ENCODE measurements at places on chromosomes 7 and 10.

DNA sequence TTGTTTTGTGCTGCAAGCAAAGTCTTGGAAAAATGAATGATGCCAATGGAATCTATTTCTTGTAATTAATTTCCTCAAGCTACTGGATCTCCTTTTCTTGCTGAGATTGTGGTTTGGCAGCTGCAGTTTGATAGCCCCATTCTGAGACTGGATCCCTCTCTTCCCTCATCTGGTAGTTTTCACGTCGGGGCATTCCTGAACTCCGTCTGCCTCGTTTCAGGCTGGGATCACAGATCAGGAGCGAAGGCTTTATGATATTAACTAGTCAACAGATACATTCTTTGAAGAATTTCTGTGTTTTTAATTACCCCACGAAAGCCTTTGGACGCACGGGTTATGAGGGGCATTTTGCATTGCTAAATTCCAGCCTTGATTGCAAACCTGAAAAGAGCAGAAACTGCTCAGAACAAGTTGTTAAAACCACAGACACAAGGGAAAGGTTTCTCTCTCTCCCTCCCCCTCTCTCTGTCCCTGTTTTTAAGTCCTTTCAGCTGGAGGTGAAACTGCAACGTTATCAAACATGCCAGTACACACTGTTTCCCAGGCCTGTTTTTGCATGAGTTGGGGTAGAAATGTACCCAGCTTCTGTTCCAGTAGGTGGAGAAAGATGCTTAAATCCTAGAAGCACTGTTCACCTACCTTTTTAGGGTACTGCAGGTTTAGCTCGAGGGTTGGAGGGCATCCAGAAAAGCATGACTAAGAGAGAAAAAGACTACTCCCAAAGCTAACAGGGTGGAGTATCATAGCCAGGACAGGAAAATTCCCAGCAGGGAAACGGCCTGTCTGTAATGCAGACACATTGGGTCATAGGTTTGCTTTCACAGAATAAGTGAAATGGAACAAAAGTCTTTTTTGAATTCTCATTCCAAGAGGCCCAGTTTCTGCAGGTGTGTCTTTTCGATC, 124.3 kb downstream of the CUX1 start:
- no peak for DNase-seq

- DNase-seq = no peak
These were observed 69.0 kb upstream of the NPVF start for GRCh38 chr7:25297278-25297677.

- DNase-seq = no peak
These were observed 84.1 kb downstream of the GNAI1 start for GRCh38 chr7:80218723-80219122.

GRCh38 chr7:26307226-26307625, 15.6 kb downstream of the SNX10 start:
- DNase-seq = no peak

DNA sequence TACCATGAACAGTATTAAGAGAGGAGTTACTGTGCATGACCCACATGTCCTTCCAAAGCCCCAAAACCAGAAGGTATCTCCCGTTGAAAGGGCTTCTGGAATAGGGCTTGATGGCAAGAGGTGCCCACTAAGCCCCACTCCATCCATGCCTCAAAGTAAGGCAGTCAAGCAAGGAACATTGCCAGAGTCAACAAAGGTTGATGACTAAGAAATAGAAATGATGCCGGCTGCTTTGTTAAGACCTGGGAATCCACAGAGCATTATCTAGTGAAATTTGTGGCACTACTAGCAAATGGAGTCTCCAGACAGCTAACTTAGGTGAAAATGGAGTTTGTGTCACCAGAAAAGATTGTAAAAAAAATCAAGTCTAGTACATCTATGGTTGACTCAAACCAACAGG, 6.2 kb downstream of the SFR1 start:
- DNase-seq = no peak

- DNase-seq = no peak
These were observed 5.3 kb downstream of the FBH1 start for GRCh38 chr10:5895365-5895764.

GRCh38 chr7:90621747-90622140, 25.6 kb downstream of the CDK14 start:
- no peak for DNase-seq

GRCh38 chr10:43781480-43782361, 133.0 kb upstream of the ZNF32 start:
- no peak for DNase-seq

- no peak for DNase-seq
These were observed 21.7 kb downstream of the SCD start for GRCh38 chr10:100368721-100369120.

DNA sequence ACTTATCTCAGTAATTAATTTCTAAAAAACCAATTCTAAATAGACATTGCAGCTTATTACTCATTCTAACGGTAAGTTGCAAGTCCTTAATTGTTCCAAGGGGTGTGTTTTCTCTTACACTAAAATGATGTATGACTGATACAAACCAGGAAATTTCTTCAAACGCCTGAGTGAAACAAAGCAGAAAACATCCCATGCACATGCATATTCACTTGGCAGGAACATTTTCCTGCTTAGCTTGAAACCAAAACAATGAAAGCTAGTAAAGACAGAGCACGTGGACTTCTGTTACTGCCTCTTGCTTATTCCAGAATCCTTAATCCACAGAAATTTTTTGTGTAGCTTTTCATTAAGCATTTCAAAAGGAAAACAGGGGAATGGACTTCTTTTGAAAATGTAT, 187.7 kb downstream of the MTERF1 start:
- DNase-seq = no peak

DNA sequence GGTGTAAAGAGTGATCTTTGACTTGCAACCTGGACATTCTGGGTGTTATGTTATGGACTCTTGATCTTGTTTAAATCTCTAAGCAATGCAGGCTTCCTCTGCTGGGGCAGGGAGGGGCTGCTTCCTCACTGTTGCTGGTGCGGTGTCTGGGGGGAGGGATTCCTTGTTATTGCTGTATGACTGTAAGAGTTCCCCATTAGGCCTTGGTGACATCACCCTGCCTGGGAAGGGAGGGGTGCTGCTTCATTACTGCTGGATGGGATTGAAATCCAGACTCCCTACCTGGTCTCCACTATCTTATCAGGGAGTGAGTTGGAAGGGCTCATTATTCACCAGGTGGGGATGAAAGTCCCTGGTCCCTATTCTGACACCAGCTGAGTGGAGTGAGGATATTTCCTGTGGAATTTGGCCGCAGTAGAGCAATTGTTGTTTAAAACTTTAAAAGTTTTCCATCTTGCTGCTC, 8.8 kb downstream of the OGDH start:
- DNase-seq = no peak

GRCh38 chr7:149773446-149774236, at the start of gene ZNF467:
Gene ZNF467 (minus strand): TSS chr7:149773588. CDS start chr7:149771032, 2,556 bp downstream.
- no peak for DNase-seq

GRCh38 chr10:74949034-74949832, 122.8 kb downstream of the KAT6B start:
- DNase-seq = no peak

- no peak for DNase-seq
These were observed 105.0 kb upstream of the DGKB start for GRCh38 chr7:15007507-15007906.

DNA sequence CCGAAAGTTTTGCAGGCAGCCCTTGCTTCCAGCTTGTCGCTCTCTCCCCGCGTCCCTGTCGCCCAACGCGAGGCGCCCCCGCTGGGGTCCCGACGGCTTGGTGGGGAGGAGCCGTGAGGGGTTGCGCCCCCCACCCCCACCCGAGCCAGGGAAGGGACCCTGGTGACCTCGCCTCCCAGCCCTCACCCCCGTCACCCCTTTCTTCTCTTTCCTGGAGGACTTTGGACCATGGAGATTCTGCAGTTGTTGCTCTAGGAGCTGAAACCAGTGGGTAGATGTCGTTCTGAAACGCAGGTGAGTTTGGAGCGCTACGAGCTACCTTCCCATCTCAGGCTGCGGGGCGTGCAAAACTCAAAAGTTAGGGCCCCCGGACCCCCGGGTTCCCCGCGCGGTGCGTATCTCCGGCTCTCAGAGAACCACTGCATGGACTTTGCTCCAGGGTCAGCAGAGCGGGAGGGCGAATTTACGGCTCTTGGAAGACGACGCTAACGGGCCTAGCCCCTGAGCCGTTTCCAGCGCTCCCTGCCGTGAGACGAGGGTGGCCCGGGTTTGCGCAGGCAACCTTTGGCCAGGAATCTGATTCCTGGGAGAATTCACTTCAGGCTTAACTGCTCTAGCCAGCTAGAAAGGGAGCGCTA, 684 bp upstream of the ATXN7L1 start:
- no peak for DNase-seq

DNA sequence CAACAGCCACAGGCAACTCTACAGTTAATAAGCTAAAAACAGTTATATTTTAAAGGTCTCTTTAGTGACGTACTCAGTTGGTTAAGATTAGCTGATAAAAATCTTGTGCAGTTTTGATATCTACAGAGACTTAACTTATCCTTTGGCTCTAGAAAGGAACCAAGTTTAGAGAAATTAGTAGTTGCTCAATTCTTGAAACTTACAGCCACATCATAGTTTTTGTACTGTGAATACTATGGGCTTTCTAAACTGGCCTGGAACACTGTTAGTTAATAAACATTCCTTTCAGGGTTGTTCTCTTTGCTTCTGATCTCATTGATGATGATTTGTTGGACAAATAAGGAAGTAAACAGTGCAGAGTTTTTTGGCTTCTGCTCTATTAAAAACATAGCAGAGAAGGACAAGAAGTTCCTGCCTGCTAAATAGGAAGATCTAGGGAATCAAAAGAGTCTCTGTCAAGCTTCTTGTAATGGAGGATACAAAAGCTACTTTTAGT, 73.1 kb downstream of the MKLN1 start:
- DNase-seq = no peak

DNA sequence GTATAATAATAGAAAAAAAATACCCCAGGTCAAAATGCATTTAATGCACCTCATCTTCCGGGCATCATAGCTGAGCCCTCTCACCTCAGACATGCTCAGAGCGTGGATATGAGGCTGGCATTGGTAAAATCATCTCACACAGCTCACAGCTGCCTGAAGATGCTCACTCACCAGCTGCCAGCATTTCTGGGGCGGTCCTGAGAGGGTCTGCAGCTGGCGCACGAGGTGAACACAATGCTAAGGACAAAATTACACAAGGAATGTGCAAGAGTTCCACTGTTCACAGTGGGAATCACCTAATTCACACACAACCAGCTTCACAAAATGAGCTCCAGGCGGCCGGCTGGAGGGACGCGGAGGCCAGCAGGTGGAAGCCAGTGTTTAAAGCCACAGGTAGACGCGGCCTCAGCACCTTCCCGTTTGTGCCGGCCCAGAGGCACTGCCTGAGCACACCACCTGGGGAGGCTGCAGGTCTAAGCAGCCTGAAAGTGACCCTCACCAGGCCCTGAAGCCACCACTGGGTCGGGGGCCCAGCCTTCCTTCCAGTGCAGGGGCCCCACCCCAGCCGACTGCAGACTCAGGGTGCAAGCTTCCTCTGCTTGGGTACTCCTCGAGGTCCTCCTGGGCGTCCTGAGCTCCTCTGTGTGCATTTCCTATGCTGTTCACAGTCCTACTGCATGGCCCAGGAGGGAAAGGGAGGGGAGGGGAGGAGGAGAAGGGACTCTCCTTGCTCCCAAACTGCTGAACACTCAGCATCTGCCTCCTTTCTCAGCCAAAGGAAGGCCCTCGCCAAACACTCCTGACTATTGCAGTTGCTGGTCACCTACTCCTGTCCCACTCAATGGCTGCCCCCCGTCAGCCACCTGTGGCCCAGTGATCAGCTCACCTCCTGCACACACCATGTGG, 61.2 kb upstream of the FAM20C start:
- no peak for DNase-seq

GRCh38 chr10:72812753-72813430, 80.6 kb upstream of the OIT3 start:
- DNase-seq = no peak

GRCh38 chr10:24642921-24643678, 80.6 kb downstream of the ARHGAP21 start:
- no peak for DNase-seq

DNA sequence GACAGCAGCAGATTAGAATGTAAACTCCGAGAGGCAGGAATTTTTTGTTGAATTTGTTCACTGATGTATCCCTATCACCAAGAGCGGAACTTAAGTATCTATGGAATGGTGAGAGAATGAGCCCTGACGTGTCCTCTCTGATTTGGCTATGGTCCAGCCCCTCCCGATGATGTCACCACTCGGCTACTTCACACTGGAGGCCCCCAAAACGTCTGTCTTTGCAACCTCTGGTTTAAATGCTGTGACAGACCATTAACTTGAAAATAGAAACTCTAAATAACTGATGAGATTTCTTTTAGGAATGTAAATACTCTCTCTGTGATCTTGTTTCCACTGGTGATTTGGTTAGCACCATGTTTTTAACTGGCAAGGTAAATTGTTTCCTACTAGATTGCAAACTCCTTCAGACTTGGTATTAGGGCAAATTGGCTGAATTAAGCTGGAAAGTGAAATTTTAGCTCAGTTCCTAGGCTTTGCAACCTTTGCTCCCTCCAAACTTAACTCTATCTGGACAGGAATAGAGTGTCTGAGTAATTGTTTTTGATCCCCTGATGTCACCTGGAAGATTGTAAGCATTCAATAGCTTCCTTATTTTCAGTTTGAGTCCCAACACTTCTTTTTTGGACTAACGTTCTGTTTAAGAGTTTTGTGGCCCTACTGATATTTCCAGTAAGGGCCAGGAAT, 19.1 kb downstream of the SLC16A12 start:
- DNase-seq = no peak

- no peak for DNase-seq
These were observed 308.2 kb upstream of the NEBL start for GRCh38 chr10:21205328-21205727.

GRCh38 chr10:125256026-125256425, 95.7 kb upstream of the CTBP2 start:
- DNase-seq = no peak

DNA sequence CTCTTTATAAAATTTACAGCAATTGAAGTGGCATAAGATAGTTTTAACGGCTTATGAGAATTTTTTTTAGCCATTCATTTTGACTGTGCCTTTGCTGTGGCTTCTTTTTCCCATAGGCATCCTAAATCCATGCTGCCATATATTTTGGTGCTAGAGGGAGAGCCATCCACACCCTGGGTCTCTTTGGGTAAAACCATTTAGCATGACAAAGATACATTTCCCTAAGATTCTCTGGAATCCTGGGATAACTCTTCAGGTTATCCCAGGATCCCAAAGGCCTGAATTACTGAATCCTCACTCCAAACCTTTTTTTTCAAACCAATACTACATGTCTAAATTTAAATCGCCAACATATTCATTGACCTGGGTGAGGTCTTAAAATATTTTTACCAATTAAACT, 28.9 kb downstream of the DNAJC12 start:
- no peak for DNase-seq

- DNase-seq = no peak
These were observed 87.8 kb upstream of the PPP2R2D start for GRCh38 chr10:131812736-131813604.

DNA sequence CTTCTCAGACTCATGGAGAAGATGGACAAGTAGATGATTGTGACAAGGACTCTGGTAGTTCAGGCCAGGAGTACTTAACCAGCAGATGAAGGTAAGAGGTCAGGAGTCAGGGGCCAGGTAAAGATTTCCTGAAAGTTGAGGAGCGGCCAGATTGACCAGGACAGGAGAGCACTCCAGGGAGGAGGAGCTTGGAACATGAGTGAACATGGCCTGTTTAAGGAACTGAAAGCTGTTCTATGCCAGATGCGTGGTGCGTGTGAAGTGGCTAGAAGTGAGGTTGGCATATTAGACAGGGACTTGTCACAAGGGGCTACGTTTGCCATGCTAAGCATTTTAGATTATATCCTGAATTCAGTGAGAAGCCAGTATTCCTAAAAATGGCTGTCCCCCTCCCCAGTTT, 157.2 kb downstream of the WNT2 start:
- DNase-seq = no peak
